Stimulated activated CD4-positive, alpha-beta T cell treated with anti-CD3 and anti-CD28 coated beads, TNF-alpha, amount 100 ng/mL, for 48 hours (primary cell): ENCODE measurements at places on chromosomes 6 and 20.

DNA sequence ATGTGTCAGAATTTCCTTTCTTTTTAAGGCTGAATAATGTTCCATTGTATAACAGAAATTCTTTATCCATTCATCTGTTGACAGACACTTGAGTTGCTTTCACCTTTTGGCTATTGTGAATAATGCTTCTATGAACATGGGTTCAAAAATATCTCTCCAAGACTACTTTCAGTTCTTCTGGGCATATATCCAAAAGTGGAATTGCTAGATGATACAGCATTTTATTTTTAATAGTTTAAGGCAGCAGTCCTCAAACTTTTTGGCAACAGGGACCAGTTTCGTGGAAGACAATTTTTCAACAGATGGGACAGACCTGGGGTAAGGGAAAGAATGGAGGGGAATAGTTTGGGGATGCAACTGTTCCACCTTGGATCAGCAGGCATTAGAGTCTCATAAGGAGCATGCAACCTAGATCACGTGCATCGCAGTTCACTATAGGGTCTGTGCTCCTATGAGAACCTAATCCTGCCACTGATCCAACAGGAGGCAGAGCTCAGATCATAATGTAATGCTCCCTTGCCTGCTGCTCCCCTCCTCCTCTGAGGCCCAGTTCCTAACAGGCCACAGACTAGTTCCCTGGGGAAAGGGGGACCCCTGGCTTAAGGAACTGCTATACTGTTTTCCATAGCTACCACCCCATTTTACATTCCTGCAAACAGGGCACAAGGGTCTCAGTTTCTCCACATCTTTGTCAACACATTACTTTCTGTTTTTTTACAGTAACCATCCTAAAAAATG lies 239.9 kb upstream of the RNF217 start:
- no peak for DNase-seq

GRCh38 chr20:57897156-57897874 lies 187.5 kb upstream of the PMEPA1 start:
- DNase-seq: no peak

GRCh38 chr6:136250686-136251008 lies 536 bp upstream of the MTFR2 start:
- no peak for DNase-seq

- no peak for DNase-seq
Observed at GRCh38 chr6:43142101-43142500, 29.0 kb upstream of the SRF start.

DNA sequence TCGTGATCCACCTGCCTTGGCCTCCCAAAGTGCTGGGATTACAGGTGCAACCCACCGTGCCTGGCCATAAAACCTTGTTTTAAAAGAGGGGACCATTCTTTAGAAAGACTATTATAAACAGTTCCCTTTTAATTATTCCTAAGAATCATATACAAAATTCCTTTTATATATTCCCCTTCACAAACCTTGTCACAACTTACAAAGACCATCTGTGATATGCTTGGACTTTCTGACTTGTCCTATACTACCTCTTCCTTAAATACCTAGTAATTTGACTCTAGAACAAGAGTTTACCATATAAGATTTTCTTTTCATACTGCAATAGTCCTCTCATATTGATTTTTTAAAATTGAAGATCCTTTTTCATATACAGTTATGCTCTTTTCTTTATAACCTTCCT lies 135.8 kb upstream of the PRSS16 start:
- no peak for DNase-seq

DNA sequence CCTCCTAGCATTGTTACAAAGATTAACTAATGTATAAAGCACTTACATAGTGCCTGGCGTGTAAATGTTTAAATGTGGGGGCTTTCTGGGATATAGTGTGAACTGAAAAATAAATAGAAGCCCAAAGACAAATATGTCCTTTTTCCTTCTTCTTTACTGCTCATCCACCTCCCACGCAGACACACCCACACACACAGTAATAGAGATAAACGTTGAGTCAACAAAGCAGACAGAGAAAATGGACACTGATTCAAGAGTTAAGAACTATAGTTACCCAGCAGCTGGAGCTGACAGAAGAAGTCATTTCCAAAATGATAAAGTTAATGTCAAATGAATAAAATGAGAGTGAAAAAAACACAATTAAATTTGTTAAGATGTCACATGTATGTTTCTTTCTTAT lies 68.3 kb downstream of the FHL5 start:
- no peak for DNase-seq
